ENCODE measurements at places on chromosomes 1 and 21.
A peak's percentile ranks its signal among the peaks of the same experiment; 100 is the strongest.

- no peak for DNase-seq
These were observed 5.5 kb downstream of the GLIS1 start for GRCh38 chr1:53733447-53733931.

- DNase-seq, result no peak
These were observed 87.8 kb upstream of the PRMT6 start for GRCh38 chr1:106968644-106969043.

- DNase-seq, result no peak
These were observed 30.1 kb downstream of the ATF3 start for GRCh38 chr1:212638492-212639151.

- no peak for DNase-seq
These were observed 53.3 kb downstream of the CD247 start for GRCh38 chr1:167465018-167465417.

- no peak for DNase-seq
These were observed 12.2 kb upstream of the GJA5 start for GRCh38 chr1:147772570-147772969.

GRCh38 chr1:204396015-204396583 is 15.5 kb downstream of the PPP1R15B start:
- DNase-seq, result no peak

- peak; percentile 63 for DNase-seq
These were observed 15.3 kb downstream of the CD2 start for GRCh38 chr1:116769561-116769977.

DNA sequence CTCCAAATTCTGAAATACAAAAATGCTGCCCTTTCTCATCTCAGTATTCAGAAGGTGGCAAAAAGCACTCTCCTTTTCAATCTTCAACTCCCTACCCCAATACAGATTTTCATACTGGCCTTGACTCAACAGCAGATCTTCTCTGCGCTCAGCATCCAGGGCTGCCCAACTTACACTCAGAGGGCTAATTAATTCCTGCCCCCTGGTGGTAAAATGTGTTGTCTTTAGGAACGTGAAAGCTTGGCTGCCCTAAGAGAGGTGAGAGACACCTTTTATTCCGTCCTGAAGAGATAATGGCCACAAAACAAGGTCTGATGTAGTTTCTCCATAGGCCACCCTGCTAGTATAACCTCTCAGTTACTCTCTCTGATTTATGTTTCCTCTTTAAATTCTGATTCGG is 25.0 kb downstream of the KRTAP24-1 start:
- DNase-seq, result no peak
